Breast epithelium (tissue), 4 donors: ENCODE measurements at places on chromosomes 12 and 14. TPM values are rescaled to one million over a fixed set of nuclear protein-coding genes. Genes with fewer than 3 reads are reported as not detected.

Gene WASHC3
- 74.1 TPM for total RNA-seq

Gene PPP2R5C
- total RNA-seq = 105 TPM

Gene CCDC38
- total RNA-seq = not detected

Gene RGS6
- 3.4 TPM for total RNA-seq

Gene OR6C2
- not detected for total RNA-seq

Gene INHBC
- total RNA-seq = not detected

Gene TEAD4
- 24.3 TPM for total RNA-seq

Gene NOS1
- not detected for total RNA-seq

Gene PLEKHG7
- total RNA-seq = 0.15 TPM

Gene KRT71
- total RNA-seq = 0.16 TPM

Gene CLEC4C
- not detected for total RNA-seq

Gene TGM1
- 18.7 TPM for total RNA-seq

Gene OTX2
- total RNA-seq = not detected

Gene RDH16
- total RNA-seq = 0.48 TPM

Gene CCDC177
- total RNA-seq = not detected

Gene DENND5B
- 17.7 TPM for total RNA-seq

Gene EID3
- 12.1 TPM for total RNA-seq

Gene THAP2
- 8.2 TPM for total RNA-seq

Gene EDDM3A
- total RNA-seq = not detected

Gene KRT6C
- not detected for total RNA-seq

Gene IGF1
- total RNA-seq = 56.6 TPM

Gene MGP
- 5,040 TPM for total RNA-seq

Gene SAMD15
- total RNA-seq = 2.0 TPM

Gene IFI27
- 196 TPM for total RNA-seq

Gene KRT83
- 0.33 TPM for total RNA-seq

Gene NINJ2
- total RNA-seq = 6.3 TPM

Gene CHGA
- 1.3 TPM for total RNA-seq

Gene POTEG
- not detected for total RNA-seq

Gene MDM2
- 71.8 TPM for total RNA-seq

Gene KRT74
- total RNA-seq = not detected

Gene TOMM20L
- not detected for total RNA-seq

Gene APPL2
- 89.1 TPM for total RNA-seq

Gene AKAP3
- total RNA-seq = 2.2 TPM

Gene ASB2
- total RNA-seq = not detected
